ENCODE measurements at places on chromosomes 2 and 18.

DNA sequence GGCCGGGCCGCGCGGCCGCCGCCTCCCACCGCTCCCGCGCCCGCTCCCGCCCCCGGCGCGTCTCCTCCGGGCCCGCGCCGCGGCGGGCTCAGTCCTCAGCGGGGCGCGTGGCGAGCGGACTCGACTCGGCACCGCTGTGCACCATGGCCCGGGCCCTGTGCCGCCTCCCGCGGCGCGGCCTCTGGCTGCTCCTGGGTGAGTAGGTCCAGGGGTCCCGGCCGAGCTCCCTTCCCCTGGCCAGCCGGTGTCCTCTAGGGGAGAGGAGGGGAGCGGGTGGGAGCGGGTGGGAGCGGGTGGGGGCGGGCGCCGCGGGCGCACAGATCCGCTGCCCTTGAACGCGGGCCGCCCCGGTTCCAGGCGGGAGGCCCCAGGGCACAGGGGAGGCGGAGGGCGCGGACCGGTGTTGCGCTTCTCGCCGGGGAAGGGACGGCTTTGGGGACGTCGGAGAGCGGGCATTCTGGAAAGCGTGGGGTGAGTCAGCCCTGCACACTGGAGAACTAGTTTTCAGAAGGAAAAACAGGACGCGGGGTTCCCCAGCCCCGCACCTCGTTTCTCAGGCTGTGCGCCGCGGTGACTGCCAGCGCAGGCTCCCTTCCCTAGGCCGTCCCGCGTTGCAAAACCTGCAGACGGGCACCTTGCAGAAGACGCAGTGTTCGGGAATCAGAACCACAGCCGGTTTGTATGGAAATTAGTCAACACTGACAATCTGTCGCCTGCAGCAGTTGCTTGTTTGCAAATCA is at the start of gene RAMP1:
Gene RAMP1 (plus strand): TSS at position 91 of the 740 bp plus-strand sequence. CDS start 53 bp downstream, at position 144.
- no peaks in the 10 kb centered on the region for H3K36me3 ChIP-seq
- H3K27me3 ChIP-seq: no peaks in the 10 kb centered on the region
- peak within 1 kb of the TSS; percentile 90 for H3K27ac ChIP-seq
- peak within 1 kb of the TSS; percentile 71 for H3K4me3 ChIP-seq
- DNase-seq: no peak

DNA sequence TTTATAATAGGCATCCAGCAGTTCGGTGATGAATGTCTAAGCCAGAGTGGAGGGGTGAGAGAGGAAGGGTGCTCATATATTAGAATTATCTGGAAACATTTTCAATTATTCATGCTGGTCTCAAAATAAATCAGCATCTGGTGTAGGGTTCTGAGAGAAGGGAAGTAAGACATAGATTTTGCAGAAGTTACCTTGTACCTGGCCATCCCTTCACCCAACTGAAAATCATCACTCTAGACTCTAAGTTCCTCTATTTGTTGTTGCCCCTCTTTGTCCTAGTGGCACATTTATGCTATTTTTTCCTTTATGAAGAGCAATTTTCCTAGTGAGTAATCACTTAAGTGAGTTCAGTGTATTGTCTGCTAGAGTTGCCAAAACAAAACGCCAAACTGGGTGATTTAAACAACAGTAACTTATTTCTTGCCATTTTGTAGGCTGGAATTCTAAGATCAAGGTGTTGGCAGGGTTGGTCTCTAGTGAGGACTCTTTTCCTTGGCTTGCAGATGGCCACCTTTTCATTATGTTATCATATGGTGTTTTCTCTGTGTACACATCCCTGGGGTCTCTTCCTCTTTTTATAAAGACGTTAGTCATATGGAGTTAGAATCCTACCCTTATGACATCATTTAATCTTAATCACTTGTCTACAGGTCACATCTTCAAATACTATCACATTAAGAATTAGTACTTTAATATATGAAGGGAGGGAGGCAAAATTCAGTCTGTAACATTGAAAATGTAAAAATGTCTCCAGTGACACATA is 129.9 kb upstream of the KLHL14 start:
- no peak overlapping the region for H3K27ac ChIP-seq
- H3K4me1 ChIP-seq: no peaks in the 10 kb centered on the region
- no peak for DNase-seq
- no peak overlapping the region for H3K4me3 ChIP-seq

DNA sequence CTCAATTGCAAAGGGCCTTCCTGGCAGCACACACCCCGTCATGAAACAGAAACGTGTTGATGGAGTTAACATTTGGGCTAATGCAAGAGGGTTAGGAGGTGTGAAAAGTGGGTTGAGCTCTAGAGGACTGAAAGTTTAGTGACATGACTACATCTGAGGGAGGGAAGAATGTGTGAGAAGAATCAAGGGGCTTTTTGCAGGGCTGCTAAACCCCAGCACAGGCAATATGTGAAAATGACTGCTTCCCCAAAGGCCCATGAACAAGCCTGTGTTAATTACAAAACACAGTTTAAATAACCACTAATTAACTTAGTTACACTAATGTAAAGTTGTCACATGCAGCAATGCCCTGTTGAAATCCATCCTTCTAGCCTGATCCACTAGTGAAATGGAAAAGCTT is 63.4 kb upstream of the PEX13 start:
- no peaks in the 10 kb centered on the region for H3K36me3 ChIP-seq

DNA sequence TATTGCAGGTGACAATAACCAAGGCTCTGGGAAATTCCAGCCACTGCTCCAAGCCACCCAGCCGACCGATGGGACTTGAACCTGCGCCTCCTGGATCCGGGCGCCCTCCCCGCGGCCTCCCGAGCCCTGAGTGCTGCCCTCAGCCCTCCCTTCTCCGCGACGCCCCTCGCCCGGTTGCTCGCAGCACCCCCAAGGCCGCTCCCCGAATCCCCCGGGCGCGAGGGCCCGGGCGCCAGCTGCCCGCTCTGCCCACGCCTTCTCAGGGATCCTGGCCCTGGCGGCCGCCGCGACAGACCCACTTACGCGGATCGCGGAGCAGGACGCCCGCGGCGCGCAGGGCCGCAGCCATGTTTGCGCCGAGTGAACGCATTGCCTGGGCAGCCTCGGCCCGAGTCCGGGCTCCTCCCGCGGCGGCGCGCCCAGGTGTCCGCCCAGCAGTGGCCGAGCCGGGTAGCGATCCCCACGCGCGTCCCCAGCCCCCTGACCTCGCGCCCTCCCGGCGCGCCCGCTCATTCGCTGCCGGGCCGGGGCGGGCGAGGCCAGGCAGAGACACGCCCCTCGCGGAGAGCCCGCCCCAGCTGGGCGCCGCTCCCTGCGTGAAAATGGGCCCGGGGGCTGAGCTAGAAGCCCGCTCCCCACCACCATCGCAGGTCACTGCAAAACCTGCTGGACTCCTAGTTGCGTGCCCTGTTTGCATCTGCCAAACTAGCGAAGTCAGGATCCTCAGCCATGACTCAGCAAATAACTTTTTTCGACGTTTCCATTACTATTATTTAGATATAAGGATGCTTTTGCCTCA is at the start of gene FECH:
Gene FECH (minus strand): TSS at position 452 of the 799 bp plus-strand sequence. CDS start 82 bp downstream, at position 370.
- H3K4me3 ChIP-seq: peak within 1 kb of the TSS; percentile 59
- no peaks in the 10 kb centered on the region for H3K27me3 ChIP-seq
- DNase-seq: peak; percentile 12
- H3K27ac ChIP-seq: peak within 1 kb of the TSS; percentile 89
- H3K36me3 ChIP-seq: no peaks in the 10 kb centered on the region

GRCh38 chr2:24203029-24203786 is 28.4 kb downstream of the FAM228A start:
- no peaks in the 10 kb centered on the region for H3K36me3 ChIP-seq
- no peaks in the 10 kb centered on the region for H3K27me3 ChIP-seq
- no peak overlapping the region for H3K4me3 ChIP-seq
- H3K27ac ChIP-seq: no peak overlapping the region
- no peak for DNase-seq
- H3K4me1 ChIP-seq: no peaks in the 10 kb centered on the region

DNA sequence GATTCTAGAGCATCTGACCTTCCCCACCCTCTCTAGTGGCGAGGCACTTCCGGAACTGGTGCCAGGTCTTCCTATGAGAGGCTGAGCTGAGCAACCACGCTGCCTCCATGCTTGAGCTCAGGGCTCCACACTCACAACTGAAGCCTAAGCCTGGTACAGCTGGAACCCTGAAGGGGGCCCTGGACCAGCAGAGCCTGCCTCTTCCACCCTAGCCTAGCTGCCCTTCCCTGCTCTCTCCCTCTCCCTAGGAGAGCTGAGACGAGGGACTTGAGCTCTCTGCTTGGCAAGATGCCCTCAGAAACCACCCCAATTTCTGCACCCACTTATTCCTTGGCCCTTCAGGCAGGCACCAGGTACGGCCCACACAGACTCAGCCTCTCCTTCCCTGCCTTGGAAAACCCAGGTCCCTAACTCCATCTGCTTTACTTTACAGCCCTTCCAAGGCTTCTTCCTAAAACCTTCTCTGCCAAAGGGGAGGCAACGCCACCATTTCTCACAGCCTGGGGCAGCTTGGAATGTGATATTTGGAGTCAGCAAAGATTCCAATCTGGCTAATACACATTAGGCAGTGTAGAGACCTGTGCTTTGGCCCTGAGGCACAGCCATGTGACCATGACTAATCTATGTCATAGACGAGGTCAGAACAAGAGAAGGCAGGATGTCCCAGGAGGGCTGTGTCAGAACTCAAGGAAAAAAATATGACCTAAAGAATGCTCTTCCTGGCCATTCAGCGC is 18.8 kb downstream of the COX7A2L start:
- peaks cover 16% of the 10 kb centered on the region for H3K4me1 ChIP-seq
- H3K36me3 ChIP-seq: 0 out of 2 replicates have a peak, but pooled peaks cover 3% of the 10 kb centered on the region
- H3K4me3 ChIP-seq: no peak overlapping the region
- DNase-seq: peak; percentile 10
- no peaks in the 10 kb centered on the region for H3K27me3 ChIP-seq

DNA sequence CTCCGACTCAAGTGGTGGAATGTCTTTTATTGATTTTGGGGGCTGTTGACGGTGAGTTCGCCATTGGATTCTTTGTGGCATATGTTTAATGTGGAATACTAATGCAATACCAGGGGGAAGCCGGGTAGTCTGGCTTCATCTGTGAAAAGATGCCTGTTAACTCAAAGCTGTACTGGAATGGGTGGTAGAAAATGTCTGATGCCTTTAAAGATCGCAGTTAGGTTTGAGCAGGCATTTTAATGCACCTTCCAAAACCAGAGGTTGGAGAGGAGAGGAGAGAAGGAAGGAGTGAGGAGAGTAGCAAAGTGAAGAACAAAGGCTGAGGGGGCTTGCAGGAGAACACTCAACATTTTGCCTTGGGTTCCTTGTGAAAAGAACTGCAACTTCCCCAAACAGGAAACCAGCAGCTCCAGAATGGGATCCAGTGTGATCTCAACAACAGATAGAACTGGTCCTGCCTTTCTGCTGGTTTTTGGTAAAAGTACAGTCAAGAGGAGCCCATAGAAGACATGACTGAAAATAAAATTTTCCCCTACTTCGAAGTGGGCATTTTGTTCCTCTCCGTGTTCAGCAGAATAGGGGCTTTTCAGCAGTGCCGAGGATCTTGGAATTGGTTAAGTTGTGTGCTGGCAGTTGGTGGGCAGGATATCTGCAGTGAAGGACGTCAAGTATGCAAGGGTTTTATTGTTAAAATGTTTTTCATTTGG is 1.5 kb downstream of the ZNF532 start:
- no peak overlapping the region for H3K27ac ChIP-seq
- peaks cover 22% of the 10 kb centered on the region for H3K4me1 ChIP-seq
- H3K27me3 ChIP-seq: no peaks in the 10 kb centered on the region
- no peaks in the 10 kb centered on the region for H3K36me3 ChIP-seq
- no peak for DNase-seq

DNA sequence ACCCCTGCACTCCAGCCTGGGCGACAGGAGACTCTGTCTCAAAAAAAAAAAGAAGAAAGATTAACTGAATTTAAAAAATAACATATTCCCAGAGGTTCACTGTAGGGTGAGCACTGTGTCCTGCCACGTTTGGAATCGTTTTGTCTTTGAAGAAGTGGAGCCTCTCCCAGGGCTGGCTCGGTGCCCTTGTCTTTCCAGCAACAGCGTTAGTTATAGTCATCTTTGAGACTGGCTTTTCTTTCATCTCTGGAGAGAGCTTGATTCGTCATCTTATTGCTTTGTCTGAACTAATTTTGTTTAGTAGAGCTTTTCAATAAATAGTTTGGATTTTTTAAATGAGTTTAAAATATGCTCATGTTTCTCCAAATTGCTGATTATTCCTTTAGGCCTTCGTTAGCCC is 50.5 kb downstream of the IMPA2 start:
- no peaks in the 10 kb centered on the region for H3K4me1 ChIP-seq
- no peaks in the 10 kb centered on the region for H3K27me3 ChIP-seq
- DNase-seq: no peak
- H3K36me3 ChIP-seq: no peaks in the 10 kb centered on the region
- no peak overlapping the region for H3K27ac ChIP-seq
- H3K4me3 ChIP-seq: no peak overlapping the region

GRCh38 chr2:233079953-233080835 is 20.1 kb downstream of the INPP5D start:
- no peaks in the 10 kb centered on the region for H3K4me1 ChIP-seq
- no peak for DNase-seq
- H3K27ac ChIP-seq: no peak overlapping the region
- H3K4me3 ChIP-seq: no peak overlapping the region
- H3K27me3 ChIP-seq: no peaks in the 10 kb centered on the region
